ENCODE measurements at places on chromosomes 6 and 20.
A peak's percentile ranks its signal among the peaks of the same experiment; 100 is the strongest.

DNA sequence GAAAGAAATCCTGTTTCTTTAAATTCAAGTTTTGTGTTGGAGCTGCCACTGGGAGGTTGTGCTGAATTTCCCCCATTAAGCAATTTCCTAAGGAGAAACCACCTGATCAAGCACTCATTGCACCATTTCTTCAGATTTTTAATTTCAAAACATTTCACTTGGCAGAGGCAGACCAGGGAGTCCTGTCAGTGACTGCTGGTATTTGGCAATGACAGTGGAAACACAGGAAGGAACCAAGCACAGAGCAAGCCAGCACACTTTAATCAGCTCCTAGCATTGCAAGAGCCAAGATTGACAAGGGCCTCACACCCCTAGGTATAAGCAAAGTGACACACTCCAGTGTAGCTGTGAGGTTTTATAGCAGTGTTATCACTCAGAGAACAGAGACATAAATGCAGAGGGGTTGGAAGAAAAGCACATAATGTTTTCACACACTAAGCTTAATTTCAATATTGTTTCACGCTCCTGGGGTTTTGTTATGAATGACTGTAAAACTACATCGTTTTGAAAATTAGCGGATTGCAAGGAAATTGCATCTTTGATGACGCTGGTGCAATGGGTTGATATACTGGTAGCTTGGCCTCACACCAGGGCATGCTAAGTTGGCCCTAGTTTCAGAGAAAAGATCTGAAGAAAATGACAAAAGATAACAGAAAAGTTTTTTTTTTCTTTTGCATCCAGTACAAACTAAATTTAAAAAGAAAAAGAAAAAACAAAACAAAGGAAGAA, 768.4 kb downstream of the TFAP2A start:
- no peak for DNase-seq

DNA sequence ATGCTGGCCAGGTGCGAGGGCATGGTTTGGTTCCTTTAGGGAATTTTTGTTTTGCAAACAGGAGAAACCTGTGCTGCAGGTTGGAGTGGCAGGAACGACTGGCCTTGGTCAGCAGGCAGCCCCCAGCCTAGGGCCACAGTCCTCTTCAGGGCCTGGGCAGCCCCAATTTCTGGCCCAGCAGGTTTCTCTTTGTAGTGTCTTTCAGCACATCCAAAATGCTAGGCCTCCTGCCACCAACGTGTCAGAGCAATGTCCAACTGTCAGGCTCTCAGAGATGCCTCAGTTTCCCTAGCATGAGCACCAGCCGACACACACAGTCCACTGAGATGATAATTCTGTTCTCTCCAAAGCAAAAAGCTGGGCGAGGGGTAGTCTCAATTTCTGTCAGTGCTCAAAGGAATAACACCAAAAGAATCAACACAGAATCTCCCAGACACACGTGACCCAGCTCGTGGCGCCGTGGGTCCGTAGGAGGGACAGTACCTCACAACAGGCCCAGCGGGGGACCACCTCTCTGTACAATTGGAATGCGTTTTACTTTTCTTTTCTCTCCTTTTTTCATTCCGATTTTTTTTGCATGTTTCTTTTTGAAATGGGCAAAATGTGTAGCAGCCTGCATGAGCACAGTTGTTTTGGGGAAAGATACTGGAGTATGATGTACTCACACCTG, 125.9 kb downstream of the TAF4 start:
- DNase-seq = no peak

DNA sequence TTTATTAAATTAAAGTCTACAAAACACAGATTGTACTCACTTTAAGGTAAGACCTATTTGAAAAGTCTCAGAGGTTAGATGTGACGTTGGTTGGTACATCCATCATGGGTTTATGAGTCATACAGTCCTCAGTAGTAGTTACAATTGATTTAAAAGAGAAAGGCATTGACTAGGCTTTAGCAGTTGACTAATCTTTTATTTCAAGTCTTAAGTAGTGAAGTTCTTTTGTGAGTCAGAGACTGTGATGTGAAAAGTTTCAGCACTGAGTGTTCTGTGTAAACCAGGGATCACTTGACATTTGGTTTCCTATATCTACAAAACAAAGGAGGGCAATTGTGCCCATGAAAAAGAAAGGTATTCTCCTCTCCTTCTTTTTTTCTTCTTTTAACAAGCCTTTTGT, 221.3 kb downstream of the GRIK2 start:
- DNase-seq = no peak

DNA sequence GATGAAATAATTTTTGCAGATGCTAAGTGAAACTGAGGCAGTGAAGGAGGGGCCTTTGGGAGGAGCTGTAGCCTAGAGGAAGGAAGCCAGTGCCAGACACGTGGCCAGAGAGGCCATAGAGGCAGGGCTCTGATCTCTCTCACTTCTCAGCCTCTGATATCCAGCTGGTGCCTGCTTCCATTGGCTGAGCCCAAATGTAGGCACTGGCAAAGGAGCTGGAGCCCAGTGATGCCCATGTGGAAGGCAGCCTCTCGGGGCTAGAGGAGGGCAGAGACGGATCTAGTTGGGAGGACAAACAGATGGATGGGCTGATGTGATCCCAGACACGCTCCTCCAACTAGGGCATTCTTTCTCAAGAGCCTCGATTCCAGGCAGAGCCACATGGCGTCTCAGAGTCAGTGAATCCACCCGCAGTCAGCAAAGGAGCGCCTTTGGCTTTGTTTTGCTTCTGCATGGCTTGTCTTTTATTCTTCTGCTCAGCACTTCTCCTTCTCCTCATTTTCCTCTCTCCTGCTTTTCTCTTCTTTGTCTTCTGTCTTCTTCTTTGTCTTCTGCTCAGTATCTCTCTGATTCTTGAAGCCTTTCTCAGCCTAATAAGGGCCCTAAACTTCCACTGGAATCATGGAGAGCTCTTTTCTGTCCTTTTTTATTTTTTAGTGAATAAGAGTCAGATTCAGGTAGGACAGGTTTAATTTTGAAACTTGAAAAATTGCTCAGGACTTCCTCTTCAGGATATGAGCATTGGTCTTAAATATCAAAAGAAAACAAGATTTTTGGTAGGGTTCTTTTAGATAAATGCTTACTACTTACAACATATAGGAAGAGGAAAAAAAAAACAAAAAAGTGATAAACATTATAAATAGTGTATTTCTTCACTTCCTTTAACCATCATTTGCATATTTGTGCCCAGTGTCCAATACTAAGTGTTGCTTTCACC, 41.8 kb downstream of the CYP24A1 start:
- DNase-seq = no peak

- no peak for DNase-seq
These were observed 41.5 kb downstream of the GCM1 start for GRCh38 chr6:53107091-53107490.

DNA sequence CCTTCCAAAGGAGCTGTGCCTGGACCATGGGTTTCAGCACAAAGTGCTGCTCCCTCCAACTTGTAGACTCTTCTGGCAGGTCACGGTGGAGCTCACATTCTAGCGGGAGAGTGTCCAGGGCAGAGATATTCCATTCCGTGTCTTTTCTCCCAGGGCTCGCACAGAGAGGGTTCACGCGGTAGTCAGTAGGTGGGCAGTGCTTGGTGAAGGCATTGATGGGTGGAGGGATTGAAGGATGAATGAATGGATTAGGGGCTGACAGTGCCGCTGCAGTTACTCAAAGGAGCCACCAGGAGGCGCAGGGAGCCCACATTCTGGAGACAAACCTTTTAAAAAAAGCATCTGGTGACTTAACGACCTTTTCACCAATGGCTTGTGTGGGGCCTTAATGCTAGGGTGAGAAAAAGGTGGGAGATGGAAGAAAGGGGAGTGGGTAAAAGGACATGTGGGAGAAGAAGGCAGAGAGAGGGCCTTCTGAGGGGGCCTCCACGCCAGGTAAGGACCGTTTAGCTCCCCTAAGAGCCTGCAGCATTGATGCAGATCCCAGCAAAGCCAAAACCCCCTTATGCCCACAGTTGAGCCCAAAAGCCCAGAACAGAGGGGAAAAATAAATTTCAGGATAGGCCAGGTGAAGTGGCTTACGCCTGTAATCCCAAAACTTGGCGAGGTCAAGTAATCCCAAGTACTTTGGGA, 17.5 kb upstream of the FAM110A start:
- peak; percentile 36 for DNase-seq

DNA sequence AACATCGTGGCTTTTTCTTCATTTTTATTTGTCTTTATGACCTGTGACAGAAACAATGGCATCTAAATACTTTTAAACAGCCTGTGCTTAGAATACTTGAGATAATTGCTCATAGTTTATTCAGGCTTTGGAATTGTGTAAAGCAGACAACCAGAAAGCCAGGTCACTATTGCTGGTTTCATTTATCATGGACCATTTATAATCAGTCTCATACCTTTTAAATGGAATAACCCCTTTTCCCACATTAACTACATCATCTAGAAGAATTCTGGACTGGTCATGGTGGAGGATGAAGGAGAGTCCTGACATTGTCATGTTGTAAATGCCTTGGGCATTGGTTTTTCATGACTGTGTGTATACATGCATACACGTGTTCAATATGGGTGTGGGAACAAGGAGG, 661.5 kb downstream of the EPM2A start:
- DNase-seq = no peak

- DNase-seq = no peak
These were observed 113.1 kb upstream of the ZNF217 start for GRCh38 chr20:53706466-53707370.

DNA sequence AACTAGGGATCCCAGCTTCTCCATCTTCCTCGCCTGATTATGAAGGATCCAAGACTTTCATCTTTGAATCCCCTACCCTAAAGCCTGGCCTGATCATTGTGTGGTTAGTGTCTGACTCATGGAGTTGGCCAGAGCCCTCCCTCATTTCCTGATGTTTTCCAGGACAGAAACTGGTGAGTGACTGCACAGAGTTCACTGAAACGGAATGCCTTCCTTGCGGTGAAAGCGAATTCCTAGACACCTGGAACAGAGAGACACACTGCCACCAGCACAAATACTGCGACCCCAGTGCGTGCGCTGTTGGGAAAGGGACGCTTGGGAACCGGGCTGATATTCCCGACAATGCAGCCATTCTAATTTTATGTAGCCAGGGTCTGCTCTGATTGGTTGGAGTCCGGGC, 4.0 kb downstream of the CD40 start:
- DNase-seq = no peak

- no peak for DNase-seq
These were observed 74.7 kb upstream of the CITED2 start for GRCh38 chr6:139448998-139449610.

- DNase-seq = no peak
These were observed 13.4 kb downstream of the RFPL4B start for GRCh38 chr6:112360498-112360897.

DNA sequence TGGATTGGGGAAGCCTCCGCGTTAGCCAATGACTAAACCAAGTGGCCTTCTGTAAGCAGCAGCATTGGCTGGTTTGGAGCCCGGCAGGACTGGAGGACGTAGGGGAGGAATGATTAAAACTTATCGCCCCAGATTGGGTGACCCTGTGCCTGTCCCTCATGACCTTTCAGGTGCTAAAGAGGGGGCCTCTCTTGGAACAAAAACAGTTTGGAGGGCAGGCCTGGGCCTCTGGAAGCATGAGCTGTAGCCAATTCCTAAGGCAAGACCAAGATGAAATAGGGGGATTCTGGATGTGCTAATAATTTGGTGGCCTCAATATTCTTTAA, 1.4 kb downstream of the GMPR start:
- no peak for DNase-seq

GRCh38 chr6:133899556-133899955, 10.6 kb downstream of the TCF21 start:
- no peak for DNase-seq

GRCh38 chr6:150068720-150069648, at the start of gene ULBP3:
Gene ULBP3 (minus strand): TSS chr6:150069121. CDS start chr6:150069066, 55 bp downstream.
- no peak for DNase-seq

GRCh38 chr6:42239736-42240375, 22.2 kb upstream of the MRPS10 start:
- no peak for DNase-seq

GRCh38 chr6:42450477-42451332, 1.0 kb downstream of the TRERF1 start:
- DNase-seq = no peak

DNA sequence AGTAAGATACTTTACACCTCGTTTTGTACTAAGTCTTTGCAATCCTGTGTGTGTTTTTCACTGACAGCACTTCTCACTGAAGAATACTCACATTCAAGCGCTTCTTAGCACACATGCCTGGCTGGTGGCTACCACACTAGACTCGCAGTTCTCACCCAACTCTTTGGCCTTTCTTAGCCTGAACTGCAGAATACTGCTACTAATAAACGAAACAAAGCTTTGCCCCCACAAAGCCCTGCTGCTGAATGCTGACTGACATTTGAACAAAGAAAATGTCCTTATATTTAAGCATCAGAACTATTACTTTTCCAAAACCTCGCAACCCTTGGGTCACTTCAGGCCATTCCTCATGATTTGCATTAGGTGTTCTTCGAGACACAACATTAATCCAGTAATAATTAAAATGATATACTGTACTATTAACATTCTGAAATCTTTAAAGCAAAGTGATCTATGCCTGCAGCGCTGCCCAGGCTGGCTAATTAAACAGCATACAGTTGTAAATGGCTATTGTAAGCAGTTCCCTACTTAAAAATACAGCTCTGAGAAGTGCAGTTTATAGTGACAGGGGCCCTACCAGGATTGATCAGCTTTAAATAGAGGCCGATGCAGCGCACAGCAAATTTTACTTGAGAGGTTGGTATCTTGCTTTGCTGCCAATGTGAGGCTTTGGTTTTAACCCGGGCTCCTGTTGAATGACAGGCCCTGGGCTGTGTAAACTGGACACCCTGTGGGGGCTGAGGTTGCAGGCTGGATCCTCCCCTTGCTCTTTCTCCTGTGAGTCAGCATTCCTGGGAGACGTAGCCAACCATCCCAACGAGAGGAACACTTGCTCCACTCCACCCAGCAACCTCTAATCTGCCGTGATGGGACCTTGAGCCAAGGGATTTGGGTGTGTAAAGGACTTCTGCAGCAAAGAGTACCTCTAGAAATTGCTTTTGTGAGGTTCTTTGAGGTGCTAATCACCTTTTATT, 899.0 kb downstream of the TFAP2A start:
- no peak for DNase-seq

- DNase-seq = no peak
These were observed 166.6 kb downstream of the PDSS2 start for GRCh38 chr6:107292715-107293271.

DNA sequence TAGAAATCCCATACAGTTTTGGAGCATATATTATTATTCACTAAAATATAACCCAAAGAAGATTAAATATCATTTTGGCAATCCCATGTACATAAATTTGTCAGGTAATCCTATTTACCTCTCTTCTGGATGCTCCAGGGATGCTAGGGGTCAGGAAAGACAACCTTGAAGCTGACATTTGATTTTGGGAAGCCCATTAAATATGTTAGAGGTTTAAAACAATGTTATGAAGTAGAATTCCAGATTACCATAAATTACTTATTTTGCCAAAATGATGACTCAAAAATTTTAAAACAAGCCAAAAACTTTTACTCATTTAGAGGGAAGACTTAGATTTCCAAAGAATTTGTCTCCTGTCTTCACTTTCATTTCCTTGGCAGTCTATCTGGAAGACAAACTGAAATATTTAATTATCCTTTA, 9.2 kb upstream of the IL22RA2 start:
- no peak for DNase-seq
